ENCODE measurements at places on chromosomes 5 and 9.

DNA sequence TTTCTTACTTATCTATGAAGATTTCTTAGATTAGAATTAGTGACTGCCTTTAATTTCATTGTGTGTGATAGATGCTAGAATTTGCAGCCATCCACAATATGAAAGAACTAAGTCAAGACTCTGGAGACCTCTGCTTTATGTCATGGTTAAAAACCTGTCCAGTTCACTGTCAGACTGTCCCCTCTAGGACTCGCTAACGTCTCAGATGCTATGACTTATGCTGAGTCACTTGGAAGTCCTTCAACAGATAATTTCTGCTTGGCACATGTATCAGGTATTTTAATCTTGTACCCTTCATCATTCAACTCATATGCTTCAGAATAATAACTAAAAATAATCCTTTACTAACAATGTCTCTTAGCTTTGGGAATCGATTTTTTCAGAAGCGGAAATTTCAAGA, 230.5 kb upstream of the DMAC1 start:
- DNase-seq, result no peak

- DNase-seq, result no peak
These were observed 35.9 kb downstream of the RNF44 start for GRCh38 chr5:176501333-176501732.

GRCh38 chr5:123371575-123372179, 51.5 kb downstream of the CEP120 start:
- DNase-seq, result no peak

- DNase-seq, result no peak
These were observed 155.4 kb upstream of the CLINT1 start for GRCh38 chr5:158014372-158014771.

DNA sequence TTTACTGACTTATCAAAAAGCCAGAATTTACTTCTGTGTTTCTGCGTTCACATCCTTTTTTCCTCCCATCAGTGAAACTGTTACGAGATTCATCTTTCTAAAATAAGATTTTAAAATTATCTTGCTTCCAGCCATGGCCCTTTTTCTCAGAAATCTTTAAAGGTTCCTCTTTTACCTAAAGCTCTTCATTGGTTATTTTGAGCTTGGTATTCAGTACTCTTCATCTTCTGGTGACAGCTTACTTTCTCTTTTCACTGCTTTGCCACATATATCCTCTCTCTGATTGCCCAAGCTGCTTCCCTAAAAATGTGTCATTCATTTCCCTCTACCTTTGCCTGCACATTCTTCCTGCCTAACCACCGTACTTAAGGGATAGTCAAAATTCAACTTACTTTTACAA, 32.3 kb downstream of the TGFBR1 start:
- DNase-seq, result no peak

- DNase-seq, result peak; percentile 40
These were observed 28.7 kb downstream of the CDKN2A start for GRCh38 chr9:21965401-21965951.

DNA sequence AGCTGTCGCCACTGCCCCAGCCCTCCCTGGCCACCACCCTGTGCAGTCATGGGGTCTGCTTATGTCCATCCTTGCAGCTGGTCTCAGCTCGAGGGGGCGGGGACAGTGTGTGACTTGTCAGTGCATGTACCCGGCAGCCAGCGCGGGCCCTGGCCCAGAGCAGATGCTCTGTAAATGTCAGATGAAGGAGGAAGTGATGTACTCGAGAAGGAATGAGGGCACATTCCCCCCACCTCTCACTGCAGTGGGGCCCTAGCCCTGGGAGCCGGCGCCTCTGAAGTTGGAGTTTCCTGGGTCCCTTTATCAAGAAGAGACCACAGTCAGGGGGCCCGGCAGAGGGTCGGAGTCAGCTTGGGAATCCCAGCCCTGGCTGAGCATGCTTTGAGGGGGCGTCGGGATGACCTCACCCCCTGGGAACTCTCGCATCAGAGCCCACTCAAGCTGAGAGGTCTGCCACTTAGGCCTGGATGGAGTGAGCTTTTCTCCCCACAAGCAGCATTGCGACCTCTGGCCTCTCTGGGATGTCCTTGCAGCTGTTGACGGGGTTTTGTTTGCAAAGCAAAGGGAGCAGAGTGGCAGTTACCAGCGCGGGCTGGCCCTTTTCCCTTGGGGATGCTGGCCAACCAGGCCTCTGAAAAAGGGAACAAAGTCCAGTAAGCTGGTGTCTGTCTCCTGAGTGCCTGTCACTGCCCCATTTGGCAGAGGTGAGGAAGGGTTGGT, 19.0 kb downstream of the NEURL1B start:
- DNase-seq, result peak; percentile 21

GRCh38 chr9:83285445-83286225, 222.7 kb upstream of the RASEF start:
- no peak for DNase-seq

- no peak for DNase-seq
These were observed 38.0 kb downstream of the TMEM161B start for GRCh38 chr5:88230546-88231066.

GRCh38 chr9:23695572-23695971, 130.5 kb downstream of the ELAVL2 start:
- no peak for DNase-seq

DNA sequence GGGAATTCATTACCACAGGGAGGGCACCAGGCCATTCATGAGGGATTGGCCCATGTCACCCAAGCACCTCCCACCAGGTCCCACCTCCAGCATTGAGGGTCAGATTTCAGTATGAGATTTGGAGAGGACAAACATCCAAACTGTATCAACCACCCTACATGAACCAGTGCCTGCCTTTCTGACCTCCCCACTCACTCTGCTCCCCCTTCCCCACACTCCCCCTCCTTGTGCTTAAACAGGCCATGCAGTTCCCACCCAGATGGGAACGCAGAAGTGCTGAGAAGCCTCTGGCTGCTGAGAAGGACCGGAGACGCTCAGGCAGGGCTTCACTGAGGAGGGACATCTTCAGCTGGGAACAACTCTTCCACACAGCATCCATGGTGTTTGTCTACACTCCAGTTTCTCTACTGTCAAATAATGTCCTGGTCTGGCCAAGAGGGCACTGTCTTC, 30.0 kb upstream of the ADAMTS2 start:
- no peak for DNase-seq

GRCh38 chr5:97854871-97855762, 672.1 kb upstream of the RIOK2 start:
- no peak for DNase-seq

- DNase-seq, result peak; percentile 60
These were observed 580 bp downstream of the ERAP1 start for GRCh38 chr5:96807075-96807654.

GRCh38 chr5:96896806-96897205, 20.5 kb downstream of the ERAP2 start:
- no peak for DNase-seq

DNA sequence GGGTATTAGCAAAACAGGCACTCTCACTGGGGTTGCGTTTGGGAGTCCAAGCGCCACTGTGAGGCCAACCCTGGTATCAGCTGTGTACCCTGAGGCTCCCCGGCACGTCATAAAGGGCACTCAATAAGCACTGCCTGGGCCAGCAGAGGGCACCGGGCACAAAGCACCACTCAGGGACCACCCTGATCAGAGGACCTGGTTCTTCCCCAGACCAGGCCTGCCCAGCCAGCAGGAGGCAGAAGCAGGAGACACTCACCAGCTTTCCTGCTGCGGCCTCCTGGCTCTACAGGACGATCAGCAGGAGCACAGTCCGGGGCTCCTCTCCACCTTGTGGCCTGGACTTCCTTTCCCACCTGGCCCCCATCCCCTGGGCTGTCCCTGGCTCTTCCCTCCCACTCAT, 12.6 kb downstream of the MGAT1 start:
- no peak for DNase-seq

DNA sequence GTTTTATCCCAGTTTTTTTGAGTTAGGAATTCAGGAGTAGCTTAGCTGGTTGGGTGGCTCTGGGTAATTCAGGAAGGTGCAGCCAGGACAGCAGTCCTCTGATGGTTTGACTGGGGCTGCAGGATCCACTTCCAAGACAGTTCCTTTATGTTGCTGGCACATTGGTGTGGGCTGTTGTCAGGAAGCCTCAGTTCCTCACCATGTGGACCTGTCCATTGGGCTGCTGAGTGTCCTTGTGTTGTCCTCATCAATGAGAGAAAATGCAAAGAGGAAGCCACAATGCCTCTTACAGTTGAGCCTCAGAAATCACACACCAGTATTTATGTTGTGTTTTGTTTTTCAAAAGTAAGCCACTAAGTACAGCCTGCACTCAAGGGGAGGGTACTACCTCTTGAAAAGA, 140.9 kb downstream of the MAST4 start:
- DNase-seq, result no peak

DNA sequence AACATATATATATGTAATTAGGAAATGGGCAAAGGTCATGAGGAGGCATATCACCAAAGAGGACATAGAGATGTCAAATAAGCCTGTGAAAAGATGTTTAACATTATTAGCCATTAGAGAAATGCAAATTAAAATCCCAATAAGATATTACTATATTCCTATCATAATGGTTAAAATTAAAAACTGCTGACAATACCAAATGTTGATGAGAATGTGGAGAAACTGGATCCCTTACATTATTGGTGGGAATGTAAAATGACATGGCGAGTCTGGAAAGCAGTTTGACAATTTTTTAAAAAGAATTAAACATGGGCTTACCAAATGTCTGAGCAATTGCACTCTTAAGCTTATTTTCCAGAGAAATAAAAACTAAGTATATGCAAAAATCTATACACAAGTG, 1821.6 kb upstream of the C9orf72 start:
- DNase-seq, result no peak

DNA sequence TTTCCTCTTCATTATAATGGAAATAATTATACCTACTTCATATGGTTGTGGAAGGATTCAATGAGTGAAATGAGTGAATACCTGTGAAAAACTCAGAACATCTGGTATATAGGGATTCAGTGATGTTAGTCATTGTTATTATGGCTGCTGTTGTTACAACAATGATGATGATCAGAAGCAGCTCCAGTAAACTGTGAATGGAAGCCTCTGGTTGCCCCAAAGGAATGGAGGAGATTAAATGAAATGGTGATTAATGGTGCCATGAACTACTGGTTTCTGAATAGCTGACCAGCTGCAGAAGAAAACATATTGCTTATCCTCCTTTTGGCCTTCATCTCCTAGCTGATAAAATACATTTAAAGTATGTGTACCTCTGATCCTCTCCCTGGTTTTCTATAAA, 372.0 kb downstream of the ARHGEF28 start:
- no peak for DNase-seq

GRCh38 chr5:78908173-78909061, 76.7 kb downstream of the ARSB start:
- DNase-seq, result no peak

DNA sequence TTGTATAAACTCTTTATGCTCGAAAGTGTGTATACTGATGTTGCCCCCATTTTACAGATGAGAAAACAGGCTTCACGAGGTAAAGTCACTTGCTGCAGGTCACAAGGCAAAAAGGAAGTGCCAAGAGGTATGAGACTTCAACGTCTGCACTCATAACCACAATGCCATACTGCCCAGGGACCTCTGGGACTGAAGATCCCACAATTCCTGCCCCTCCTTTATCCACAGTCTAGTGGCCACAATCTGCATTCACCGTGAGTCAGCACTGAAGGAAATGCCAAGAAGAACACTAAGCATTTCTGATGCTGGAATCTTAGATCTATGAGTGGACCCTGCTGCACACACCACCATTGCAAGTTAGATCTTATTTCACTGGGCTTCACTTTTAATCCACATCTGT, 37.3 kb downstream of the MED27 start:
- DNase-seq, result no peak

All from progenitor cell of endocrine pancreas (in vitro differentiated cells).